Nephron progenitor cell (in vitro differentiated cells): ENCODE measurements at places on chromosomes 2 and 18.
A peak's percentile ranks its signal among the peaks of the same experiment; 100 is the strongest.

- no peak overlapping the region for H3K4me3 ChIP-seq
- H3K4me1 ChIP-seq = no peaks in the 10 kb centered on the region
- no peak for DNase-seq
- no peak overlapping the region for H3K27ac ChIP-seq
- H3K27me3 ChIP-seq = peaks cover 8% of the 10 kb centered on the region
Measured at GRCh38 chr2:164867779-164868397, 26.3 kb upstream of the COBLL1 start.

DNA sequence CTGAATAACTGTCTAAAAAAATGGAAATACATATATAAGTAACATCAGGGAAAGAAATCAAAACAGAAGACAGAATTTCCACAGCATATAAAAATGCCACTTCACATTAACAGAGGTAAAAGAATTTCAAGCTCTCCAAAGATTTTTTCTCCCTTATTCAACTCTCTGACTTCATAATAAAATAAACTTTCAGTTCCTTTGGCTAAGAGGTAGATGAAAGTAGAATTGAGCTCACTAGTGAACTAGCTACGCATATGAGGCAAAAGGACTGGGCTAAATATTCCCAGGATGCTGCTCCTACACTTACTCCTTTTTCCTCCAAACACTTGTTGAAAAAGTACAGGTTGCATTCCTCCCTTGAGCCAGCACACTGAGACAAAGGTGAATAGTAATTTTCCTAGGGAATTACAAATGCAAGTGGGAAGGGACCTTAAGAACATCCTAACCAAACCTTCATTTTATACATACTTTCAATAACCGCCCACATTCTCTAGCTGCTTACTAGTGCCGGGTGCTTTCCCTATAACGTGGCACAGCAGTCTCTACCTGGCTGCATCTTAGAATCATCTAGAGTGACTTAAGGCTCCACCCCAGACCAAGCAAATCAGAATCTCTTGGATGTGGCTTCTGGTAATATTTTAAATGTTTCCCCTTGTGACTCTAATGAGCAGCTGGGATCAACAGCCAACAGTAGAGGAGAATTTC lies 136.6 kb downstream of the MTCL1 start:
- H3K36me3 ChIP-seq = no peaks in the 10 kb centered on the region
- H3K27me3 ChIP-seq = peaks cover 1% of the 10 kb centered on the region
- H3K27ac ChIP-seq = no peak overlapping the region
- no peak overlapping the region for H3K4me3 ChIP-seq
- no peaks in the 10 kb centered on the region for H3K4me1 ChIP-seq

GRCh38 chr2:212732860-212733259 lies 194.3 kb upstream of the ERBB4 start:
- H3K27ac ChIP-seq = no peak overlapping the region
- no peaks in the 10 kb centered on the region for H3K36me3 ChIP-seq
- no peak for DNase-seq
- no peaks in the 10 kb centered on the region for H3K4me1 ChIP-seq

DNA sequence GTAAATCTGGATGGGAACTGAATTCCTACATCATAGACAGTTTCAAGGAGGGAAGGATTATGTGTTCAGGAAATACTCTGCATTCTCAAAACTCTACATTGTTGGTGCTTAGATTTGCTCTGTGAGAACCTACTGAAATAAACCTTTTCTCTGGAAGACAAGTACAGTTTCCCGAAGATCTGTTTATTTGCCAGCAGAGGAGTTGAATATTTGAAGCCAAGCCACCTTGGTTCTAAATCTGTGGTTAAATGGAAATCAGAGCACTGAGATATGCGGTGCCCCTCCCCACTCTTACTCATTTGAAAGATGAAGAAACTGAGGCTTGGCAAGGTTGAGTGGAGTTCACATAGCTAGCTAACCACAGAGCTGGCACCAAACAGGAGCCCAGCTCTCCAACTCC lies 146.3 kb upstream of the CTAGE1 start:
- DNase-seq = no peak
- no peak overlapping the region for H3K27ac ChIP-seq
- H3K27me3 ChIP-seq = peaks cover 77% of the 10 kb centered on the region
- H3K4me1 ChIP-seq = peaks cover 17% of the 10 kb centered on the region
- H3K4me3 ChIP-seq = no peak overlapping the region
- H3K36me3 ChIP-seq = no peaks in the 10 kb centered on the region

DNA sequence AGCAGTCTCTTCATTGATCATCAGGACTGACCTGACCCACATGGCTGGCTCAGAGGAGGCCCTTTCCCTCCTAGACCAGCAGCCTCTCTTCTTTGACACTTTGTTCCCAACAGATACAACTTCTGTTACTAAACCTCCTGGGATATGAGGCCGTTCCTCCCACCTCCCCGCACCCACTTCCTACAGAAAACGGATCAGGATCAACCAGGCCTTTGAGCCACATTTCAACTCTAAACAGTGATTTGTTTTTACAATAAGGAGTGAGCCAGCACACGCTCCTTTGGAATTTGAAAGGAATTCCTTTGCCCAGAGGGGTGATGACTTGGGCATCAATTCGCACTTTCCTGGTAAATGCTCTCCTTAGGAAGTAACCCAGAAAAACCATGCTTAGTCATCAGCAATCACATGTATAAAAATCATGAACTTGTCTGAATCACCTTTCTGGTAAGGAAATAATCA lies 180.4 kb downstream of the FAM124B start:
- H3K4me1 ChIP-seq = peaks cover 40% of the 10 kb centered on the region
- peaks cover 3% of the 10 kb centered on the region for H3K27me3 ChIP-seq
- no peaks in the 10 kb centered on the region for H3K36me3 ChIP-seq
- H3K27ac ChIP-seq = no peak overlapping the region

- H3K27me3 ChIP-seq = peaks cover 10% of the 10 kb centered on the region
- no peak overlapping the region for H3K27ac ChIP-seq
- H3K4me3 ChIP-seq = no peak overlapping the region
- DNase-seq = no peak
- H3K4me1 ChIP-seq = no peaks in the 10 kb centered on the region
Measured at GRCh38 chr2:170330881-170331280, 152.9 kb downstream of the MYO3B start.

GRCh38 chr2:183059561-183059960 lies 19.0 kb upstream of the DUSP19 start:
- no peak for DNase-seq
- no peaks in the 10 kb centered on the region for H3K4me1 ChIP-seq
- no peaks in the 10 kb centered on the region for H3K36me3 ChIP-seq
- no peaks in the 10 kb centered on the region for H3K27me3 ChIP-seq

DNA sequence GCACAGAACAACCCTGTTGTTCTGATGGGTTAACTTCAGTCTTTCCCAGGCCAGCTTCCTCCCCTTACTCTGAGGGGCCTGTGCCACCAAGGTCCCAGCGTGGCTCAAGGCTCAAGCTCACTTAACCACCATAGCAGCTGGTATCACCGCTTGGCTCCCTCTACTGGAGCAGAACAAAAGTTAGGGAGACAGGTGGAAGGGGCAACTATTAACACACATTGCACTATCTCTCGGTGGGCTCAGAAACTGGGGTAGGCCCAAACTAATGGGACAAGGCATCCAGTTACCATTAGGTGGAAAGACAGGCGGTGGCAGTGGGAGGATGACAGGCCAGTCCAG lies 88.7 kb upstream of the ATL2 start:
- H3K27me3 ChIP-seq = peaks cover 9% of the 10 kb centered on the region
- H3K27ac ChIP-seq = no peak overlapping the region
- no peaks in the 10 kb centered on the region for H3K36me3 ChIP-seq
- DNase-seq = no peak

DNA sequence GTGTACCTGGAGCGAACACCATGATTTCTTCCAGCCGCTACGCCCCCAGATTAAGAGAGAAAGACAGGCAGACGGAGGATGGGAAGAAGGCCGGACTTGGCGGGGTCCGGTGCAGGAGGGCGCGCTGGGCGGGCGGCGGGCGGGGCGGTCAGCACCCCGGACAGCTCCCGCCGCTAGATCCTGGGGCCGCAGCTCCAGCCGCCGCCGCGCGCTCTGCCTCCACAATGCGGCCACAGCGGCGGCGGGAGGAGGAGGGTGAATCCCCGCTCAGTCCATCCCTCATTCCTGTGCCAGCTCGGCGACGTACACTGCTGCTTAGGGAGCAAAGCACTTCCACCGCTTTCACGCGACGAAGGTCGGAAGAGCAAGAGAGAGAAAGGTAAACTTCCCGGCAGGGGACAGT lies at the start of gene AKAIN1:
TSS of gene AKAIN1 (minus strand) at position 226 of the 403 bp plus-strand sequence. CDS start at position 22, 204 bp downstream.
- peak; percentile 86 for DNase-seq
- no peak within 1 kb of the TSS for H3K27ac ChIP-seq
- no peaks in the 10 kb centered on the region for H3K36me3 ChIP-seq
- H3K27me3 ChIP-seq = peaks cover 51% of the 10 kb centered on the region
